ENCODE measurements at places on chromosomes 6 and 20.

DNA sequence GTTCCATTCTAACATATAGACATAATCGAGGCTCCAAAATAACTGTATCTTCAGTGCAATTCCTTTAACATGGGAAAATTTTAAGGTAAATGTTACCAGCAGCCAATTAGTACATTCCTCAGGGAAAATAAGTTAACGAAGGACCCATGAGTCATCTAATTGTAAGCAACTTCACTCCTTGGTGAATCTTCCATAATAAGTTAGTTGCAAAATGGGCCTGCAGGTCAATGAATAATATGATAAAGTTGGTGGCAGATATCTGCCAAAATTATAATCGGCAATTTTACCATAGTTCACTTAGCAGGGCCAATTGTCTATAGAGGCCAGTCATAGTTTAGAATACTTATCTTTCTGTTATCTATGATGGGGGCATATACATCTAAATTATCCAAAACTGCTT, 42.3 kb downstream of the QRSL1 start:
- DNase-seq = no peak

- DNase-seq = peak; percentile 88
These were observed 71.9 kb downstream of the TMEM170B start for GRCh38 chr6:11609324-11610071.

DNA sequence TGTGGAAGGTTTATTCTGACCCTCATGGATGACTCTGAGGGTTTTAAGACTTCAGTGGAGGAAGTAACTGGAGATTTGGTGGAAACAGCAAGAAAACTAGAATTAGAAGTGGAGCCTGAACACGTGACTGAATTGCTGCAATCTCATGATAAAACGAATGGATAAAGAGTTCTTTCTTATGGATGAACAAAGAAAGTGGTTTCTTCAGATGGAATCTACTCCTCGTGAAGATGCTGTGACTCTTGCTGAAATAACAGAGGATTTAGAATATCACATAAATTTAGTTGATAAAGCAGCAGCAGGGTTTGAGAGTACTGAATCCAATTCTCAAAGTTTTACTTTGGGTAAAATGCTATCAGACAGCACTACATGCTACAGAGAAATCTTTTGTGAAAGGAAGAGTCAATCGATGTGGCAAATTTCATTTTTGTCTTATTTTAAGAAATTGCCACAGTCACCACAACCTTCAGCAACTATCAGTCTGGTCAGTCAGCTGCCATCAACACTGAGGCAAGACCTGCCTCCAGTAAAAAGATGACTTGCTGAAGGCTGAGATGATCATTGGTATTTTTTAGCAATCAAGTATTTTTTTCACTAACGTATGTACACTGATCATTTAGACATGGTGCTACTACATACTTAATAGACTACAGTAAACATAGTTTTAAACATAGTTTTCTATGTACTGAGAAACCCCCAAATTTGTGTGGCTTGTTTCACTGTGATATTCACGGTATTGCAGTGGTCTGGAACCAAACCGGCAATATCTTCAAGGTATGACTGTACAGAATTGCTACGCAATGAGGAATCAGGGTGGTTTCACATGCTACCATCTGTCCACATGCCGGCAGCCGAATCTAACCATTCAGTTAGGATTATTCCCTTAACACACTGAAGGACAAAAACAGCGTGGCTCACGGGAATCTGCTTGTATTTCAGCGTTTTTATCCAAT, 149.0 kb downstream of the MYB start:
- DNase-seq = no peak

- DNase-seq = no peak
These were observed 213.6 kb downstream of the OGFRL1 start for GRCh38 chr6:71502168-71502567.

GRCh38 chr6:36836111-36837021, 2.9 kb downstream of the CPNE5 start:
- no peak for DNase-seq

- no peak for DNase-seq
These were observed 49.0 kb upstream of the NXT1 start for GRCh38 chr20:23301436-23302050.

DNA sequence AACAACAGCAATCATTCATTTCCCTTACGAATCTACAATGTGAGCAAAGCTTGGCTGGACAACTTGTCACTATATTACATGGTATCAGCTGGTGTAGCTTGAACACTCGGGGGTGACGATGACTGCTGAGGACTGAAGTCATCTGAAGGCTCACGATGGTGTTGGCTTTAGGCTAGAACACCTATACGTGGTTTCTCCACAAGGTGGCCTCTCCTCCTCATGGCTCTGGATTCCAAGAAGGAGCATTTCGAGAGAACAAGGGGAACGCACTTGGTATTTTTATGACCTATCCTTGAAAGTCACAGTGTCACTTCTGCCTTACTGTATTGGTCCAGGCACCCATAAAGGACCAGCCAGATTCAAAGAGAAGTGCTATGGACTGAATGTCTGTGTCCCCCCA, 37.5 kb upstream of the ADGRF1 start:
- no peak for DNase-seq

DNA sequence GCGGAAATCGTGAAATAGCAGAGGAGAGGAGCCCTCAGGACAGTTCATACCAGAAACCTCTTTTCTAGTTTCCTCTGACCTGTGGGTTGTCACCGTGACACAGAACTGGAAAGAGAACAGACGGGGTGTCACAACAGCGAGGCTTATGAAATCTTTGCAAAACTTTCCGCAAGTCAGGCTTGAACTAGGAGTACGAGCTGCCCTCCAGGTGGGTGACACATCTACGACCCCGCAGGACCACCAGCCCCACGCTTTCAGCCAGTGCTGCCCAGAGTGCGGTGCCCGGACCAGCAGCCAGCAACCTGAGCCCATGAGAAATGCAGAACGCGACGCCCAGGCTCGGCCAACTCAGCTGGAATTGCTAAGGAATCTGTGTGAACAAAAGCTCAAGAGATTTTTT, 30.8 kb downstream of the WRNIP1 start:
- no peak for DNase-seq

DNA sequence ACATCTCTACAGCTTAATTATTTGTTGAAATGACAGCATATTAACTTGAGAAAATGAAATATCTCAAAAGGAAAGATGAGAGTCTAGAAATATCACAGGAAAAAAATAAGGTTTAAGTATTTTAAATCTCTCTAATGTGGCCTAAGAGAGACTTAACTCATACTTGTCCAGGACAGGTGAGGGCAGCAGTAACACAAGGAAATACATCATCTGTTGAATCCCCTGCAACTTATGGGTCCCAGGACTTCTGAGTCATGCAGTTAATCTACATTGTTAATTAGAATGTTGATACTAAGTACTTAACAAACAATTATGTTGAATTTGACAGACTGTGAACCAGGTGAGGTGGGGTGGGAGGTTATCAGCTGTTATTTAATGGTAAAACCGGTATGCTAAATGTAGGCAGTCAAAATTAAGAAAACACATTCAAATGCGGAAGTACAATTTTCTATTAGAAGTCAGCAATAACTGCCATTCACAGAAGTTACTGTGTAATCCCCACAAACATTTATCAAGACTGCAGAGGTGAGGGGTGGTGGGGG, 87.9 kb downstream of the CEP57L1 start:
- no peak for DNase-seq

GRCh38 chr6:25290306-25291060, 11.3 kb downstream of the CARMIL1 start:
- DNase-seq = no peak

- peak; percentile 91 for DNase-seq
These were observed 296.5 kb downstream of the THBS2 start for GRCh38 chr6:168956884-168957730.

DNA sequence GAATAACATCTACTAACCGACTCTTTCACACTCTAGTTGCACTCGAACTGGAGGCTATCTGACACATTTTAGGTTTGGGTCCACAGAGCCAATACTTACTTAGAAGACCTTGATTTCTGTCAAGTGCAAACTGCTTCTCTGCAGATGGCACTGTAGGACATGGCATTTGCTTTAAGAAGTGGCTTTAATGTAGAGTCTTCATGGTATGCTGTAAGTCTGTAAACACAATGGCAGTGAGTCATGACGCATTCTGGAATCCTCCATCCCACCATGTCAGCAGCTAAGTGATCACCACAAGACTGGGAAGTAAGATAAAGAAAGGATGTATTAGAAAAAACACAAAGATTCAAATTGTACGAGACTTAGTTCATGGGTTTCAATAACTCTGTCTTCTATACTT, 377.0 kb upstream of the NOX3 start:
- DNase-seq = no peak

DNA sequence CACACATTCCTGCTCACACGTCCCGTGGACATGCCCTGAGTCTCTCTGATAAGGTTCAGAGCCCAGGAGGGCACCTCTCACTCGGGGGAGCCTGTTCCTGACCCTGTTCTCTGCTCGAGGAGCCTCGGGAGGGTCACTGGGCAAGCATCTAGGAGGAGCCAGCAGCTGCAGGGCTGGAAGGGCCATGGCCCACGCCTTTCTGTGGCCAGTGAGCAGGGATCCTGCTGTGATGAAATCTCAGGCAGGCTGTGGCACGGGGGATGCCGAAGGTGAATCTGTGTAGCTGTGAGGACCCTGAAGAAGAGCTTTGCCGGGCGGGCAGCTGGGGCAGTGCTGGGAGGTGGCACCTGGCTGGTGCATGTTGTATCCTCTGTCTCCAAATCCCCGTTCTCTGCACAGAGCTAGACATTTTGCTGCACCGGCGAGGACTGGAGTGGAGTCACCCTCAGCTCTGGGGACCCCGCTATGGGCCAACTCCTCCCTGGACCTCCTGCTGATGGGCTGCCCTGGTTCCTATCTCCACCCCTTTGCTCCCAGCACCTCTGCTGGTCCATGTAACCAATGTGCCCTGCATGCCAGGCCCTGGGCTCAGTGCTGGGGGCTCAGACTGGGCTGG, 7.1 kb upstream of the NPBWR2 start:
- no peak for DNase-seq

DNA sequence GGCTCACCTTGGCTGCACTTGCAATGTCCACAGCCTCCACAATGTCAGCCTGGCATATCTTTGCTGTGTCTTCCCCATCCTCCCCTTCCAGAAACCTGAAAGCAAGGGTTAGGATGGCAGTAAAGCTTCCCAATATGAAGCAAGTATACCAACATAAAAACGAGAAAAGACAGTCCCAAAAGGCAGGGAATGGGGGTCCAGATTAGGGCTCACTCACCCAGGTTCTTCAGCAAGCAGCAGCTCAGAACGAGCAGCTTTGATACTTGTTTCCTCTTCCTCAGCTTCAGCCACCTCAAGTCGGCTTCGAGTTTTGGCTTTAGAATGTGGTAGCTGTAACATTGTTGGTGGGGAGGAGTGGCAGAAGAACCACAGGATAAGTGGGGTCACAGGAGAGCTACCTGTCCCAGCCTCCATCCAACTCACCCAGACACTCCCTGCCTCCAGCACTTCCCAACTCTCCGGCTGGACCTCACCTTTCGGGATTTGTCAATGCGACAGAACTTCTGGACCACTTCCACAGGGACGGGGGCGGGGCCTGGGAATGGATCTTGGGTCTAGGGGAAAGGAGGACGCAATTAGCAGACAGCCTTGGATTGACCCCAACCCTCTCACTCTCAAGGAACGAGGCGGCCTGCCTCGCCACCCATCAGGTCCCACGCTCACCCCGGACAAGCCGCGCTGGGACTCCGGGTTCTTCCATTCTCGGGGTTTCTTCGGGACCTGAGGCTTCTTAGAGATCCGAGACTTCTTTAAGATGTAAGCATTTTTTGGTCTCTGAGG, 708 bp downstream of the WDR46 start:
- no peak for DNase-seq

DNA sequence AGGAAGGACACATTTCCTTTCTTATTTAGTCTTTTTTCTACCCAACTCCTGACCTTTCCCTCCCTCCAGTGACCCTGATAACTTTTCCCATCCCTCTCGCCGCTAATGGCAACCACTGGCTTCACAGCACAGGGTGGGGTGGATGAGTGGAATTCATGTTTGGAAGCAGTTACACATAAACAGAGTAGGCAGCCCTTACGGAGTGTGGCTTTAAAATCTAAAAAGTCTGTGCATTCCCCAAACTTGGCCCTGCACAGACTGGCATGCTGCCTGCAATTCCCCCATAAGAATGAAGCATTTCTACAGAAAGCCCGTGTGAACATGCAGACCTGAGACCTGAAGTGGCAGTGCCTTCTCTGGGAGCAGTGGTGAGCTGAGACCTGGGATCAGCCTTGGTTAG, 275.9 kb upstream of the PRND start:
- DNase-seq = no peak

DNA sequence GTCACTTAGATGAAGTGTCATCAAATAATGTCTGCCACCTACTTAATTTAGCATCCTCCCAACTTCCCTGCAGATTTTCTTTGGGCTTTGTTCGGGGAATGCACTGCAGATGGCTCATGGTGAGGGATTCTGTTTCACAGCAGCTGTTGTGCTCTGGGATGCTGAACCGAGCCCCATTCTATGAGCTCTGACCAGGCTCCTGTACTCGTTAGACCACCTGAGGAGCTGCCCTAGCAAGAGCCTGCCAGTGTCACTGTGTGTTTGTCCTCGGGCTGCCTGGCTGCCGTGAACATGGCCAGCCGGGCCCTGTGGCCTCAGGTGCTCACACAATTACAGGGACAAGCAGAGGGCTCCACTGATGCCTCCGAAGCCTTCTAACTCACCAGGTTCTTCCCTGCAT, 238.8 kb upstream of the ECI2 start:
- no peak for DNase-seq

DNA sequence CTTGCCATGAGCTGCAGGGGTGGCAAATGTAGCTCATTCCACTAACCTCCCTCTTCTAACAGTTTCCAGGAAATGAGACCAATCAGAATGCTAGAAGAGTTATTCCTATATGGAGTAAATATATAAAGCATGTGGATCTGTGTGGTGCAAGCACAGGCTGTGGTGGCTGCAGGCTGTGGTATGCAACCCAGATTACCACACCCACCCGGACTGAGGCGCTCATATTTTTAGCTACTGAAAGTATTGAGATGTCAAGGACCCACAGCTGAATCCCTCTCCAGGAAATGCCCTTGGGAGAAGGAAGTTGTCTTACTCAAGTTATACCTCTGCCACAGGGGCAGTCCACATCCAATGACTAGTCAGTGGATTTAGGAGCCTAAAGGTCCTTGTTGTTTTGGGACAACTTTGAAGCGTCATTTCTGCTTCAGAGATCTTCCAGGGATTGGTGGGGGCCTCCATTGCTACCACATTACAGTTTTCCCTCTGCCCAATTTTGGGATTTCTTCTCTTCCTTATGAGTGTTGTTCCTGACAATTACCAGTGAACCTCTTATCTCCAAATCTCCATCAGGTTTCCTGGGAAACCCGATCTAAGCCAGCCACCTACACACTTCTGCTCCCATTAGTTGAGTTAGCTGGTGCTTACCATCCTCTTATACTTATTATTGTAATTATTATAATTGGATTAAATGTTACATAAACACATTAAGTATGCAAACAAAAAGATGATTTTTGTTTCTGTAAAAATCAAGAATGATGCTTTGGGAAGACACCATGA, 12.1 kb upstream of the REPS1 start:
- no peak for DNase-seq

- DNase-seq = no peak
These were observed 187.1 kb downstream of the SOX4 start for GRCh38 chr6:21780679-21781078.
